NCI-H187 treated with DMSO at 0.1 percent for 48 hours (cell line): ENCODE measurements at places on chromosomes 13 and 19.
A peak's percentile ranks its signal among the peaks of the same experiment; 100 is the strongest.

DNA sequence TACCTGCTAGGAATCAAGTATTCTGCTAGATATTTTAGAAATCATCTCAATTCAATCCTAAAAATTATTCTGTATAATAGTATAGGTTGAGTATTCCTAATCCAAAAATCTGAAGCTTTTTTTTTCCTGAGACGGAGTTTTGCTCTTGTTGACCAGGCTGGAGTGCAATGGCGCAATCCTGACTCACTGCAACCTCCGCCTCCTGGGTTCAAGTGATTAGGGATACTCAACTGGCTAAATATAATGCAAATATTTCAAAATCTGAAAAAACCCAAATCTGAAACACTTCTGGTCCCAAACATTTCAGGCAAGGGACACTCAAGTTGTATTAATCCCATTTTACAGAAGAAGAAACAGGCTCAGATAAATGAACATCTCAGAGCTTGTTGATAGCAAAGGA lies 17.2 kb upstream of the USPL1 start:
- DNase-seq, result no peak

DNA sequence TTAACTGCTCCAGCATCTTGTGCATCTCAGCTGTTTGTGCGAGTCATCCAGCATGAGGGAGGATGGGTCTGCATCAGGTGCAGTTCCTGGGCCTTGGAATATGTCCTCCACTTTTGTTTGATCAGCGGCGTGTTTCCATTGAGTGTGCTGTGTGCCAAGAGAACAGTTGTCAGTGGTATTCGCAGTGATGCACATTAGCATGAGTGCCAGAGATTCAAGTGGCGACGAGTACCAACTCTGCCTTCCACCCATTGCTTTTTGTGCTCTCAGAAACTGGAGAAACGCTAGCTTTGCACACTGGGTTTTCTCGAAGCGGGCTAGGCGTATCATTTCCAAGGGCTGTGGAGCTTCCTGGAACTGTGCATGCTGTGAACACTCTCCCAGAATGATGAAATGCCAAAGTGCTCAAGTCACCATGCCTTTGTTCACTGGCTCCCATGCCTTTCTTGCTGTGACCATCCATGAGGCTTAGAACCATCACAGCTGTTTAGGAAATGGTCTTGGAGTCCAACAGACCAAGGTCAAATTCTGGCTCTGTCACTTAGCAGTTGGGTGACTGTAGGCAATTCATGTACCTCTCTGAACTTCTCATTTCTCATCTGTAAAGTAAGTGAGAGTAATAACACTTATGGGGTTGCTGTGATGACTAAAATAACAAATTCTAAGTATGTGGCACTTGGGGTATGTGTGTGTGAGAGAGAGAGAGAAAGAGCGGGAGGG lies 18.4 kb downstream of the LRCH1 start:
- peak; percentile 67 for DNase-seq

DNA sequence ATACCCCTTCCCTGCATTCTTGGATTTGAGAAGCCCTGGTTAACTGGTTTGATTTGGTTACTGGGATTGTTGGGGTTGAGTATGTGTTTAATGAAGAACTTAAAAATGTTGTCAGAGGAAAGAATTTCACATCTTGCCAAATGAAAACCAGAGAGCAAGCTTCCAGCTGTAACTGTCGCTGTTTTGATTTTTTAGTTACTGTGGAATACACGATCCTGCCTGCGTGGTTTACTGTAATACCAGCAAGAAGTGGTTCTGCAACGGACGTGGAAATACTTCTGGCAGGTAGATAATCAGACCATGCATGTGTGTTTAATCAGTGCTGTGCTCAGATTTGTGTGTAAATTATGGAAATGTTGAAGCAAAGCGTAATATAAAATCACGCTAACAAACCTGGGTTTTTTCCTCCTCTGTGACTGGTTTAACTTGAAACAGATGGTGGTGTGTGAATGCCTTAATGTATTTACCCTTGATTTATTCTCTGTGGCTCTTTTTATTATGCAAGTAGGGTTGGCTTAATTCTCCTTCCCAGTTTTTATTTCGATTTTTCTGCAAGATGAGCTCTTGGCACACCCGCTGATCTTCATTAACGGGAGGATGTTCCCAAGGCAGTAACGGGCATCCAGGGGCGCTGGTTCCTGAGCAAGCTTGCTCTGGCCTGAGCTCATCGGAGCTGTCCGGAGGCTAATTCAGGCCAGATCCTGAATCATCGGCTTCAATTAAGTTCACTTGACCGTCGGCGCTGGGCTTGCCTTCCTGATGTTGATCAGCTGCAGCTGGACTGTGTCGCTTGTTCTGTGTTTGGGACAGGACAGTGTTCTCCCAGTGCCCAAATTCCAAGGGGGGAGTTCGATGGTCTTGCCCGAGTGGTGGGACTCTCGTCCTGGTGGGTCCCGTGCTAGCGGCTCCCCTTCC lies 16.0 kb downstream of the UPF1 start:
- no peak for DNase-seq

DNA sequence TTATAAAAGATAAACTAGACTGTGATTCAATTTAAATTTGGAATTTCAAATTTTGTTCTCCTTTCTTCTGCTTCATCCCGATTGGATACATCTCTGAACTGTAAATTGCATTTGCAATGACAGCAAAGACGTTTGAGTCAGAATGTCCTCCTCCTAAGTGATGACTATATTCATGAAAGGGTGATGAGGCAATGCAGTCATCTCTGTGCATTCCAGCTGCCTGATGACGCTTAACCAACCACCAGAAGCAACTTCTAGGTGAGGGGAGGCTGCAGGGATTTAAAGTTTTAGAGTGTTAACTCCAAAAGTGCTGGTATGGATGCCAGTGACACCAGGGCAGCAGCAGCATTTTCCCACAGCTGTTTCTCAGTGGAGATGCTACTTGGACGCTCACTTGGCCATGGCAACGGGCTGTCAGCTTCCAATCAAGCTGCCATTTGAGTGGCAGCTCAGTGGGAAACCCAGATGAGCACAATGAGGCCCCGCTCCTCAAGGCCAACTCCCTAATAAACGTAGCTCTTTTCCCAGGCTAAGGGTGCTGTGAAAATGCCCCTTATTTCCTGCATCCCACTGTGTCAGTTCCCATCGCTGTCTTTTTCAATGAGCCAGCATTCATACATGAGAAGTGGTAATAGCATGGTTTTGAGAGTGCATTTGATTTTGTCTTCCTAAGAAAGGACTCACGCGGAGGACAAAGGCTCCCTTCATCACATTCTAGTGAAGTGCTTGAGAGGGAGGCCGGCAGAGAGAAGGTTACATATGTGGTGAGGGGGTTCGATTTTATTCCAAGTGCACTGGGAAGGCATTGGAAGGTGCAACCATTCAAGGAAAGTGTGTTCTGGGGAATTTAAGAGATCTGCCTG lies 45.2 kb upstream of the AMER2 start:
- no peak for DNase-seq

DNA sequence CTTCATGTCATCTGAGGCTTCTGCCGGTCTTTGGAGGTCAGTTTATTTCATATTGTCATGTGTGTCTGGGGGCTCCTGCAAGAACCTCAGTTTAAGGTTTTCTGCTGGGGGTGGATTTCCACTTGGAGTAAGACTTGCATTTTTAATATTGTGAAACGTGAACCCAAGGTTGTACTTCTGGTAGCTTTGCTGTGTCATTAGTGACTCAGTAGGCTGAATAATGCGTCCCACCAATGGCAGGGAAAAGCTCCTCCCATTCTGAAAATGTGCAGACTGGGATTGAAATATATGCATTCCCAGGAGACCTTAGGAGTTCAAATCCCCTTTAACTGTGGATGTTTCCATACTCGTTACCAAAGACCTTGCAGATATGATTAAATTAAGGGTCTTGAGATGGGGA lies 46.2 kb downstream of the ING1 start:
- DNase-seq, result no peak

- no peak for DNase-seq
Measured at GRCh38 chr19:46841458-46842083, 9.1 kb downstream of the AP2S1 start.

DNA sequence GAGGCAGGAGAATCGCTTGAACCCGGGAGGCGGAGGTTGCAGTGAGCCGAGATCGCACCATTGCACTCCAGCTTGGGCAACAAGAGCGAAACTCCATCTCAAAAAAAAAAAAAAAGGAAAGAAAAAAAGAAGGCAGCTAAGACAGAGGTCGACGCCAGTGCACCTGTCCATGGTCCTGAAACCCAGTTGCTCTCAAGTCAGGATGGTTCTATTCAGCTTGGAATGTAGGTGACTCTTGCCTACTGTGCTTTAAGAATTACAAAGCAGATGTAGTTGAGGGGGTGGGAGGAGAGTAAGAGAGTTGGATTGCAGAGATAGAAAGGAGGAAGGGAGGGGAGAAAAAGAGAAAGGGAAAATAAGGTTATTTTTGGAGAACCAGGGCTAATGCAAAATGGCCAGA lies 18.7 kb downstream of the CACNG7 start:
- DNase-seq, result no peak

DNA sequence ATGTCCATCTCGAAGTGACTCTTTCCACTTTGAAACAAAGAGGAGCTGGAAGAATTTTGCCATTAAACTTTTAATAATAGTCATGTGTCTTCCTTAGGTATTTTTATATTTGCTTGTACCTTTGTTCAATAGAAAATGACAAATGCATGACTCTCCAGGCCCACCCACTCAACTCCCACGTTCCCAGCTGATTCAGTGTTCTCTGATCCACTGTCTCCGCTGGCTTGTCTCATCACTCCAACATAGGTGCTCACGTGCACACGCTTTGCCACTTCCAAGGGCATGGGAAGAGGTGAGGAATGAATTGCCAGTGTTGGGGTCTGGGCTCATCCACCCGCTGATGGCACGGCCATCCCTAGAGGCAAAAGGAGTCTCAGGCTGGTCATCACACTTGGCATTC lies 24.5 kb downstream of the RASL11A start:
- no peak for DNase-seq

GRCh38 chr19:15118248-15118647 lies 11.0 kb downstream of the SYDE1 start:
- DNase-seq, result no peak

DNA sequence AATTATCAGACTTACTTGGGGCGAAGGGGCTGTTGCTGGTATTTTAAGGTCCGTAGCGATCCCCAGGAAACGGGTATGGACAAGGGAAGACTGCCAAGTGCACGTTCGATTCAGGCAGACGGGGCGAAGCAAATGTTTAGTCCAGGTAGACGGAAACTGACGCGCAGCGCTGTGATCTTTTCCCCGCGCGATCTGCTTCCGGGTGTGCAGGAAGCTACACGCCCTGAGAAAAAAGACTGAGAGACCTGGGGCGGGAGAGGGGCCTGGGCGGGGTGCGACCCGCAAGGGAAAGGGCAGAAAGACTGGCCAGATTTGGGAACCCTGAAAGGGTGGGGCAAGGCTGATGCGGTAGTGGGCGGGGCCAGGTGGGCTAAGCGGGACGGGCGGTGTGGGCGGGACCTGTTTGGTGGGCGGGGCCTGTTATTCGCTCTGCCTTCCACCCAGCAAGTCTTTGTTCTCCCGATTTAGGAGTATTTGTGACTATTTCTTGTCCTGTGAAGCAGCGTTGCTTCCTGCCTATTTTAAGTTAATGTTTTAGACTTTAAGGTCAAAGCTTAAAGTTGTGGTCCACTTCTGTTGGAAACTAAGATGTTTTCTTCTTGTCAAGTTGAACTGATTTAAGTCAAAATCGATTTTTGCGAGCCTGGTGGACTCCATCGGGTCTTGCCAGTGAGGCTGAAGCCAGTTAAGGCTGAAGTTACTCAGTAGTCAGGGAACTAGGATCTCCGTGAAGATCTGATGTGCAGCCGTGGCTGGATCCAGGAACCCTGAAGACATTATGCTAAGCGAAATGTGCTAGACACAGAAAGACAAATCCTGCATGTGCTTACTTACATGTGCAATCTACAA lies at the start of gene ZNF836:
Gene ZNF836 (minus strand): TSS at position 301 of the 849 bp plus-strand sequence. CDS start 3,549 bp downstream, outside the sequence.
- DNase-seq, result peak; percentile 72

- no peak for DNase-seq
Measured at GRCh38 chr19:19531951-19532805, 3.5 kb downstream of the YJEFN3 start.

DNA sequence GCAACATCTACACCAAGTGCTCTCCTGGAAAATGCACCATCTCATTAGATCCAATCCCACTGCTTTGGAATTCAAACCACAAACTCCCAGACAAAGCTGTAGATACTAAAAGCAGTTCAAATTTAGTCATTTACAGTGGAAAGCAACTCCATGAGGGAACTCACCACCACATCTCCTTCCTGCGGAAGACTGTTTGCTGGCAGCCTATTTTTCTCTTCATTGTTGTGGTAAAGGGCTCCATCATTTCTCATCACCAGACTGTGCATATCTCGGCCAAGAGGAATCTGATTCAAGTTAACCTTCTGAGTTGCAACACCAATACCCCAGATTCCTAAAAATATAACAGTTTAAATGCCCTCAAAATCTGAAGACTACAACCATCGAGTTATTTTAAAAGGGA lies 8.4 kb downstream of the SPRYD7 start:
- no peak for DNase-seq

- DNase-seq, result no peak
Measured at GRCh38 chr19:45097776-45098520, 5.0 kb downstream of the PPP1R37 start.
